ENCODE measurements at places on chromosomes 16 and 17.

GRCh38 chr17:60006160-60006559 lies 41.6 kb upstream of the RNFT1 start:
- DNase-seq = no peak

- no peak for DNase-seq
Observed at GRCh38 chr17:80824549-80825470, 166.8 kb upstream of the CHMP6 start.

GRCh38 chr17:31147507-31148202 lies 52.9 kb downstream of the NF1 start:
- no peak for DNase-seq

GRCh38 chr16:27498031-27498825 lies 51.5 kb downstream of the GTF3C1 start:
- no peak for DNase-seq

GRCh38 chr17:50519141-50519834 lies 11.0 kb downstream of the MYCBPAP start:
- no peak for DNase-seq

DNA sequence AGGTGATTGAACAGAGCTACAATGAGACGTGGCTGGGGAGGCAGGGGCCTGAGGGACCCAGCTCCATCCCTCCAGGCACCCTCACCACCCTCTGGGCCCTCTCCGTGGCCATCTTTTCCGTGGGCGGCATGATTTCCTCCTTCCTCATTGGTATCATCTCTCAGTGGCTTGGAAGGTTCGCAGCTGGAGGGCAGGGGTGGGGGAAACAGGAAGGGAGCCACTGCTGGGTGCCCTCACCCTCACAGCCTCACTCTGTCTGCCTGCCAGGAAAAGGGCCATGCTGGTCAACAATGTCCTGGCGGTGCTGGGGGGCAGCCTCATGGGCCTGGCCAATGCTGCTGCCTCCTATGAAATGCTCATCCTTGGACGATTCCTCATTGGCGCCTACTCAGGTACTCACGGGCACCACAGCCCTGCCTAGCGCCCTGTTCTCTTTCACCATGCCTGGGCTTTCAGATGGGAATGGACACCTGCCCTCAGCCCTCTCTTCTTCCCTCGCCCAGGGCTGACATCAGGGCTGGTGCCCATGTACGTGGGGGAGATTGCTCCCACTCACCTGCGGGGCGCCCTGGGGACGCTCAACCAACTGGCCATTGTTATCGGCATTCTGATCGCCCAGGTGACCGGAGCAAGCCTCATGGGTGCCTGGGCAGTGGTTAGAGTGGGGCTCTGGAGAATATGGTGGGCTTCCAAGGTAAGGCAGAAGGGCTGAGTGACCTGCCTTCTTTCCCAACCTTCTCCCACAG lies 2.1 kb downstream of the SLC2A4 start:
- DNase-seq = no peak

DNA sequence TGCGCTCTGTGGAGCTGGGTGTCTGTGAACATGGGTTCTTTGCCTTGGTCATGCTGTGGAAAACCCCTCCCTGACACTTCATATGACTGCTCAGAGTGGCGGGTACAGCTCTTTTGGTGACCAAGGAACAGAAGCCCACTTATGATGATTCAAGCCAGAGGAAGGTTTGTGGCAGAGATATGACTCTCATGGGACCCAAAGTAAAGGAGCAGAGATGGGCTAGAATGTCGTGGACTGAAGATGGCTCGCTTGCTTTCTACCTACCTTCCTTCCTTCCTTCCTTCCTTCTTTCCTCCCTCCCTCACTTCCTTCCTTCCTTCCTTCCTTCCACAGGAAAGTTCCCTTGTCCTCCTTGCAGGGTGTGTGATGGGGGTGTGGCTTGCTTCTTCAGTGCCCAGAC lies 169.7 kb upstream of the IRX3 start:
- DNase-seq = no peak

DNA sequence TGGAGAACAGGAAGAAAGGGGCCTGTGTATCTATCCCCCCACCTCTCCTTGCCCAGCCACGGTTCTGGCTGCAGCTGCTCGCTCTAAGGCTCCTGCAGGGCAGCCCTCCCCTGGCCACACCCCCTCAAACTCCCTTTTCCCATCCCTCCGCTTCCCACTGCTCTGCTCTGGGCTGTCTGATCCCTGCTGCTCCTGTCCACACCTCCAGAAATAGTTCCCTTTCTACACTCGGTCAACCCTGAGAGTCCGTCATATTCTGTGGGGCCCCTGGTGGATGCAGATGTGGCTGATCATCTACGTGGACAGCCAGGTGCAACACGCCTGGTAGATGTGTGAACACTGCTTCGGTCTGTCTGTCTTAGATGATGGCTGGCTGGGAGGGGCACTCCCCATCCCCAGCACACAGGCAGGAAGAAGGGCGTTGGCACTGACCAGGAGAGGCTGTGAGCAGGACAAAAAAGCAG lies 19.3 kb upstream of the KRT19 start:
- DNase-seq = peak; percentile 75
